ENCODE measurements at places on chromosomes 2 and 18.

- DNase-seq = no peak
Measured at GRCh38 chr2:161243905-161244304, 64.3 kb upstream of the PSMD14 start.

DNA sequence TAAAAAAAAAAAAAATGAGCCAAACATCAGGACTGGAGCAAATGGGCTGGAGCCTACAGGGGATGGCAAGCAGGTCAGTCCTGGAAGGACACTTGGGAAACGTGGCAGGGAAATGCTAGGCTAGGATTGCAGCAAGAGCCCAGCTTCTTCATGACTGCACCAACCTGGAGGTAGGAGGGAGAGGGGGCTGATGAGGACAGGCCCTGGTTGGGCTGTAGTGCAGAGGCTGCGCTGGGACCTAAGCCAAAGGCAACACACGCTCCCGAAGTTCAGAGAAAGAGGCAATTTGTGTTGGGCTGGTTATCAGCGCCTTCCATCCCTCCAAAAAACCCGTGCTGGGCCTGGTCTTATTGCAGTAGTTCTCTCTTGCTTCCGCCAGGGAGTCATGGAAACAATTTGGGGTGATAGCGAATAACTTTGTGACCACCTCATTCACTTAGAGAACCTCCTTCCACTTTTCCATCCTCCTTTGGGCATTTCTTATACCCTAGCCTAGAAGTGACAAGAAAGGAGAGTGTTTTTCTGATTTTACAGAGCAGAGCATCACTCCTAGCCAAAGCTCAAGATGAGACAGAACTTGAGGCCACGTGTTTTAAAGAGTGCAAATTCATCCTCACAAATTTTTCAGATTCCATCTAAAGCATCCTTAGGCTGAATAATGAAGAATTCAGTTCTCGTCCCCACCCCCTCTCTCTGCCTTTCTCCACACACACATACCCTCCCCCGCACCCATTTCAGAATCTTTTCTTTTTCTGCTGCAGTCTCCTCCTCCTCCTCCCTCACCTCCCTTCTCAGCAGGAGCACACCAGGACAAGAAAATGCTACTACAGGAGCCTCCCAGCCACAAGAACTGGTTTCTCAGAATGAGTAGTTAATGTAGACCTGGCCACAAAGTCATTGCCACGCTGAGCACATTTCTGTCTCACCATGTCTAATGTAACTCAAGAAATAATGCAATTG is 82.5 kb upstream of the STPG4 start:
- DNase-seq = no peak

GRCh38 chr2:139613264-139613663 is 833.1 kb upstream of the NXPH2 start:
- no peak for DNase-seq

- DNase-seq = no peak
Measured at GRCh38 chr2:22741216-22741615, 643.8 kb upstream of the KLHL29 start.

DNA sequence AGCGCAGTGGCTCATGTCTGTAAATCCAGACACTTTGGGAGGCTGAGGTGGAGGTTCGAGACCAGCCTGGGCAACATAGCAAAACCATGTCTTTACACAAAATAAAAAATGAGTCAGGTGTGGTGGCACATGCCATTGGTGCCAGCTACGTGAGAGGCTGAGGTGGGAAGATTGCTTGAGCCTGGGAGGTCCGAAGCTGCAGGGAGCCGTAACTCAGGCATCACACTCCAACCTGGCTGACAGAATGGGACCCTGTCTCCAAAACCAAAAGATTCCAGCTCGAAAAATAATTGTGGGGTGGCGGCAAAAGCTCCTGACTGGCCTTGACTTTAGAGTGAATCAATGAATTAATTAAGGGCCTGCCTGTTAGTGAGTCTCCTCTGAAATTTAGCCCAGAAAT is 1.2 kb upstream of the ALPP start:
- no peak for DNase-seq

DNA sequence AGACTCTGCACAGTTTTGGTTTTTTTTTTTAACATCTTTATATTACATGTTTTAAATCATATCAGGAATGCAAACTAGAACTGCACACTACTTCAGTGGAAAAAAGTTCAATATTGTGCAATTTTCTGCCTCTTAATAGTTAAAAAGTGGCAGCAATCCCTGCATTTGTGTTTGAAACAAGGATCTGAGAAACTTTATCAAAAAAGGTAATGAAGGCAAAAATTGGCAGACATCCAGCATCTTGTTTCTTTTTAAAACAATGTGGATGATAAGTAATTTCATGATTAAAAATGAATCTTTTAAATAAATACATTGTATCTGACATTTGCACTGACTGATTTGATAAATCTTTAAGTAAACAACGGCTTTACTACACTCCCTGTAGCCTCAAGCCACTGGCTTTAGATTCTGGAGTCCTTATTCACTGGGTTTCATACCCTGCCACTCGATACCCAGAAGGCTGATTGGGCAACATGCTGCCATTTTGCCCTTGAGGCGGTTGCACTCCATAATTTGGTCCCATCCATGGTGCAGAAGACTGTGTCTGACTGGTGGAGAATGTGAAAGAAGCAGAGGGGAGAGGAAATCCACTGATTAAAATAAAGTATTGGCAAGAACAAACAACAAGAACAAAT is 21.6 kb upstream of the C2orf42 start:
- no peak for DNase-seq

DNA sequence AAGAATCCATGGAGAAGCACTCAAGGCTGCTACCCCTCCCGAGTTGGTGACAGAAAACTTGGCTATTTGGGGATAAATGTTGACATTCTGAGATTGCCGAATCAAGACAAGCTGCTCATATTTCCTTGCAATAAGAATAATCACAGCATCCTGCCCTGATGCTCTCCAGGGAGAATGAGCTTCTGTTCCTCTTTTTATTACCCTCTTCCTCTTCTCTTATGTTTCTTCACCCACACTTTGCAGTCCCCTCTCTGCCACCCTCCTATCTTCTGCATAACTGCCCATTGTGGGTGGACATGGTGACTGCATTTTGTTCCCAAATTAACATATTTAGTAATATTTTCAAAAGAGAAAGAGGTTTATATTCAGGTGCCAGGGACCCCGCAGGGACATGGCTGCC is 11.9 kb upstream of the MSGN1 start:
- no peak for DNase-seq

DNA sequence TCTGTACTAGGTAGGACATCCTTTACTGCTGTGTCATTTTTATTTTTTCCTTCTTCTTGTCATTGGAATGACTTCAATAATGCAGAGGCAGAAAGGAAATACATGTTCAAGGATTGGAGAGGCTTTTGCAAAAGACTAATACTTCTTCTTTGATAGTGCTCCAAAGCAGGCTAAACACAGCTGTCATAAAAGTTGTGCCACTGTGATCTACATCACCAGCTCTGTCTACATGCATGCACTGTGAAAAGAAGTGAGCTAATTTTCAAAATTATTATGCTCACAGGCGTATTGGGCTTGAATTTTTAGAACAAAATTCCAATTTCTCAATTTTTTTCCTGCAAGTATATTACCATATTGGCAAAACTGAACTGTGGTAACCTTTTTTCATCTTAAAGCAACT is 37.5 kb upstream of the CALCRL start:
- no peak for DNase-seq

DNA sequence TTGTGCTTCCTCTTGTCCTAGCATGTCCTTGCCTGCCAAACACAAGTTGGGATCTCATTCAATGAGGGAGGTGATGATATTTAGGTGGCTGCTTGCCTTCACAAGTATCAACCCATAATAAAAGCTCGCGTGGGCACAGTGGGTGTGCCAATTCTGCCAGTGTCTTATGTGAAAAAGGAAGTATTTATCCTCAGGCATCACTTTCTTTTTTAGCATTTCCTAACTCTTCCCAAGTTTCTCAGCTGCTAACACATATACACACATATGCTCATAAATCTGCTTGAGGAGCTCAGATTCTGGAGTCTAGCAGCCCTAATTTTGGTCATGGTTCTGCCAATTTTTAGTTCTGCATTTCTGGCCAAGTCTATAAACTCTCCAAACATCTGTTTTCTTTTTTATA is 319.5 kb upstream of the HNMT start:
- no peak for DNase-seq

GRCh38 chr18:45712061-45712460 is 11.9 kb upstream of the SLC14A1 start:
- DNase-seq = no peak

- DNase-seq = no peak
Measured at GRCh38 chr18:47184419-47185050, 8.4 kb upstream of the IER3IP1 start.

- DNase-seq = no peak
Measured at GRCh38 chr2:146867477-146867986, 977.3 kb upstream of the ACVR2A start.

DNA sequence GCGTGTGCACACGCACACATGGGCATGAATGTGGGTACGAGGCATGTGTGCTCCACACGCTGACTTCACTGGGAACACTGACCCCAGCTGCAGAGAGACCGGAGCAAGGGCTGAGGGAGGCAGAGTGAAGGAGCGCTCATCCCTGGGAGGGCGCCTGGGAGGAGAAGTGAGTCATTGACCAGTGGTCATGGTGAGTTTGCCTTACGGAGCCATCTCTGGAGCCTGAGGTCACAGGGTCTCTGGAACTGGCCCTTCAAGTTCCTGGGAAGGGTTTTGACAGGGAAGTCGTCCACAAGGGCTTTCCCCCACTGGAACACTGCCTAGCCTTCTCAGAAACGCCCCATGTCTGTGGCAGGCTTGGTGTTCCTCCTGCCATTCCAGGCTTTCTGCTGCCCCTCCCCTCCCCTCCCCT is 14.3 kb upstream of the TMEM185B start:
- DNase-seq = no peak

- no peak for DNase-seq
Measured at GRCh38 chr2:5725794-5726463, 33.7 kb downstream of the SOX11 start.

DNA sequence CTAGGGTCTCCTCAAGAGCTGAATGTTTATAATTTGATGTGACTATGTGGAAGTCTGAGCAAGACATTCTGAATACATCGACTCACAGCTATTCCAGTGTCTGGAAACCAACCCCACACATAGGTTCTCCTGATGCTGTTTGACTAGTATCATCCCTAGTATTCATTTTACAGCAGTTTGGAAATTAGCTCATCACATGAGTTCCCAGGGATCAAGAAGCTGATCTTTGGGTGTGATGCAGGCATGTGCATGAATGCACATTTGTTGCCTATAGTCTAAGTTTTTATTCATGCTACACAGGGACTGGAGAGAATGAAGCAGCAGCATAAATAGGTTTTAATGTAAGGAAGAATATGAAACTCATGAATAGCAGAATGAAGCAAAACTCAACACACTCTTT is 284.3 kb upstream of the SPRED2 start:
- DNase-seq = no peak

DNA sequence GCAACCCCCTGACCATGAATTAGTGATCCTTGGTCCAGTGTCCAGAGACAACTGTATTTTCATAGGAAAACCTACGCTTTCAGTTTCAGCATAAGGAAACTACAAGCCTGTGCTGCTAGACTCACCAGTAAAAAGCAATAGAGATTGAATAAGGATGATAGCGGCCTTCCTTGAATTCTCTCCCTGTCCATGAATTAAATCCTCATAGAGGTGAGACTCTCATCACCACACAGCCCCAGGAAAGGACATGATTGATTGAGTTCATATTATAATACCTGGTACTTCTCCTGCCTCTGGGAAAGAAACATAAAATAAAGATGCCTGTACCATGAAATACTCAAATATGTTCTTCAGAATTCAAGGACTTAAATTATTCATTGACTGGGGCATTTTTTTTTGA is 146.3 kb upstream of the SPOPL start:
- no peak for DNase-seq

GRCh38 chr2:240987588-240987987 is 10.8 kb upstream of the SNED1 start:
- DNase-seq = no peak

DNA sequence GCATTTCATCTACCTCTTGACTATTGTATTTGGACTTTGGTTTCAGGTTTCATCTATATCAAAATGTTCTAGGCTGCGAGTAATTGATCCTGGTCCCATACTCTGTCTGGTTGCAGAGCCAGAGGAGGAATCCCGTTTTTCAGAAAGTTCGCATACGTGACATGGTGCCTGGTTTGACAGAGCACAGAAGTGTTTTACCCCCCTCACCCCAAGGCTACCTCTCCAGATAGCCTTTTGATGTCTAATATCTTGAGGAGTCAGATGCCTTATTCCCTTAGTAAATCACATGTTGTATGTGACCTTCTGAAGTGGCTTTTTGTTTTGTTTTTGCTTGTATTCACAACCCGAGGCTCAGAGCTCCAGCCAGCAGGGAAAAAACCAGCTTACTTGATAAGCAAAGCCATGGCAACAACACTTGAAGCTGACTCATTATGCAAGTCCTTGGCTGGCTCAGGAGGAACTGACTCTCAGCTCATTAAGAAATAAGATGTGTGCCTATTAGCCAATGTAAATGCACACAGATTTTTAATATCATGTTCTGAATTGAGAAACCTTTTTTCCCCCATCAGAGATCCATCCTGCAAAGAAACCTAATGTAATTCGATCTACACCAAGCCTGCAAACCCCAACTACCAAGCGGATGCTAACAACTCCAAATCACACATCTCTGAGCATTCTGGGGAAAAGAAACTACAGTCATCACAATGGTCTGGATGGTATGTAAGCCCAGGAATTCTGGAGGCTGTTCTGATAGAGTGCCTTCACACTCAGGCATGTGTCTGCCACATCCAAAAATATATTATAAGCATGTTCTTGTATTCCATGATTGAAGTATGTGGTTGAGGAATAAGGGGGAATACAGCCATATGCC is 41.4 kb downstream of the OXER1 start:
- DNase-seq = no peak

- DNase-seq = no peak
Measured at GRCh38 chr18:72986103-72986502, 118.3 kb upstream of the NETO1 start.

DNA sequence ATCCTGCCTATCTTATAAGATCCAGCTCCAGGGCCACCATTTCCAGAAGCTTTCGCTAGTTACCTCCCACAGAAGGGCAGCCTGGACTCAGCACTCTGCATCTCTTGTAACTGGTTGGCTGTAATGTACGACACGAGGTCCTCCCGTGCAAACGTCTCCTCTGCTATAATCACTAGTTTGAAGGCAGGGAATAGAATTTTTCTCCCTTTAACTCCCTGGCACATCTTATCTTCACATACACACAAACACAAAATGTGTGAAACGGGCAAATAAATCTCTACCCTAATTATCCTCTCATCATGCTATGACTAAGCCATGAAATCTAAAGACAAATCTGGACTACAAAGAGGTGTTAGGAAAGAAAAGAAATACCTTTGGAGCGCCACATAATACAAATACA is 36.8 kb downstream of the RNU4ATAC start:
- no peak for DNase-seq

- peak; percentile 30 for DNase-seq
Measured at GRCh38 chr18:48975817-48976649, 25.3 kb upstream of the SMAD7 start.

All from T follicular helper cell (primary cell).